ENCODE measurements at places on chromosomes 7 and 10.

DNA sequence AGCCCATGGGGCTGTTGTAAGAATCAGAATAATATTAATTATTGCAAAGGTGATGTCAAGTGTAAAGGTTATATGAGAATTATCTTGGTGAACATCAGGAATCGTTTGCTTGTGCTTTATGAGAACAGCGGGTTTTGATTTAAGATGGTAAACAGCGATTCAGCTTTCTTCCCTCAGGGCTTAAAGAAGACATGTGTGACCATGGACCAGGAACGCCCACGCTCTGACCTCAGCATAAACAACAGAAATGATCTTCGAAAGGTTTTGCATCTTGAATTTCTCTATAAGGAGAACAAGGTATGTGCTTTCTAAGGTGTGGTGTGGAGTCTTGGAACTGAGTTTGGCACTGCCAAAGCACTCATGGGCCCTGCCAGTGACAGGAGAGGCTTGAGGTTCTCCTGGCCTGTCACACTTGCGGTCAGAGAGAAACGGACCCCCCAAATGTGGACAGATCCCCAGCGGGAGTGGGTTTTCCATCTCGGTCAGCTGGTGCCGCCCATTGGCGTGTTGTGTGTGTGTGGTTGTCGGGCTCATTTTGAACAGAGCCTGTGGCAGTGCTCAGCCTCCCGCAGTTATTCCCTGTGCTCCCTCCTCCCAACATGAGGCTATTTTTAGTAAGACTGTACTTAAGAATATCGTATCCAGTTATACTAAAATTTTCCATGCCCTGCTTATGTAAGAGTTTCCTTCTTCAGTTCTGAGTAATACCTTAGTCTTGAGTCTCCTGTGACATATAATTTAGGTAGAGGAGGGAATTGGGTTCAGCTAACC, 7.2 kb downstream of the MINDY4 start:
- DNase-seq = no peak

- DNase-seq = no peak
These were observed 818.3 kb downstream of the MAGI2 start for GRCh38 chr7:78635026-78635793.

GRCh38 chr10:68269562-68270290, 37.8 kb upstream of the ATOH7 start:
- DNase-seq = no peak

- DNase-seq = no peak
These were observed 89.2 kb downstream of the DLG5 start for GRCh38 chr10:77837248-77837924.

GRCh38 chr7:127904670-127904985, 126.6 kb downstream of the LRRC4 start:
- DNase-seq = no peak

- DNase-seq = no peak
These were observed 90.4 kb downstream of the PHTF2 start for GRCh38 chr7:77888998-77889397.

DNA sequence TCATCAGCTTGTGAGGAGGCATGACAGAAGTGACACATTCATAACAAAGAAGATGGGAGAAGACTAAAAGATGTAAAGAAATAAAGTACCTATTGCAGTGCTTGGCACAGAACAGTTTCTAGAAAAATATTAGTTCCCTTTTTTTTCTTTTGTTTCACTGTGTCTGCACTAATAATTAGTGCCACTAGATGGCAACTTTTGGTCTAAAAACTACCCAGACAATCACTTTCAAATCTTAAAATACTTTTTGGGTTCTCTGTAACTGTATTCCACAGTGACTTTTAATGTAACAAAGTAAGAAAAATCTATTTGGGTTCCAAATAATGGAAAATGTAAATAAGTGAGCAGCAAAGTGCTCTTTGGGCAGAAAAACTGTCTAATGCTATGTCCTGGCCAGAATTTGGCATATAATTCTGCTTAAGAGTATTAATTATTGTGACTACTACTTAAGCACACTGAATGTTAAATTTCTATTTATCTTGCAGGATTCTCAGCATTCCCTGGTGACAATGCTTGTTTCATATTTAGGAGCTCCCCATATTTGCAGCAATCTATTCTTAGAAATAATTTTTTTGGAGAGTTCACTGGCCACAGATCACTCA, 134.8 kb upstream of the KIF5B start:
- no peak for DNase-seq

GRCh38 chr10:129570185-129570584, 103.1 kb downstream of the MGMT start:
- no peak for DNase-seq

DNA sequence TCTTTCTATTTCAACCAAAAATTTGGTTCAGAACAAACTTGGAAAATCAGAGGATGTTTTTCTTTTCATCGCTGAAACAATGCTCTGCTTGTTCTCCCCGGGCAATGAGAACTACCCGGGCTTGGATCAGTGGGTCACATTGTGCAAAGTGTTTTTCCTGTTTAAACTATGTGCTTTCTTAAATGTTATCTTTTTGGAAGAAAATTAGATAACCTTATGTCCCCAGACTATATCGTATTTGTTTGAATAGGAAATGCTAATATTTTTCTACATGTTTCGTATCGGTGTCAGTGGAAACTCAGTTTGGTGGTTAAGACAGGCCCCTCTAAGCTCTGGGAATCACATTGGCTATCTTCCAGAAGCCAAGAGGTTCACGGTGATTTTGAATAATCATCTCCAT, 319.5 kb upstream of the NFE2L3 start:
- DNase-seq = no peak

DNA sequence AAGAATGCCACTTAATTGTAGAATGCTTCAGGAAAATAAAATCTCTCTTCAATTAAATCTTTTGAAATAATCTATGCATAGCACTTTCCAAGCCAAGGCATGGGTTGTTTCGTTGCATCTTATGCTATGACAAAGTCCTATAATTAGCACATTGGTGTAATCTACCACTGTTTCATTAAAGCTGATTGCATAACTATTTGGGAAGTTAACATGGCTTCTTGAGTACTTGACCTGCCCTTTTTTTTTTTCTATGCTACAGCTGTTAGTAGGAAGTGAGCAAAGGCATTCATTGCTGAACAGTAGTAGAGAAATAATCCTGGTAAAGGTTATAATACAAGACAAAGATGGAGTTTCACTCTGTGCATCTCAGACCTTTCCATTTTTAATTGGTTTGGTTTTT, 557.2 kb upstream of the CELF2 start:
- no peak for DNase-seq

Measured in AG04449 (cell line).